Sigmoid colon (tissue), 7 donors: ENCODE measurements at places on chromosomes 16 and 17. TPM values are rescaled to one million over a fixed set of nuclear protein-coding genes. Genes with fewer than 3 reads are reported as not detected.
A peak's percentile ranks its signal among the peaks of the same experiment; 100 is the strongest.

DNA sequence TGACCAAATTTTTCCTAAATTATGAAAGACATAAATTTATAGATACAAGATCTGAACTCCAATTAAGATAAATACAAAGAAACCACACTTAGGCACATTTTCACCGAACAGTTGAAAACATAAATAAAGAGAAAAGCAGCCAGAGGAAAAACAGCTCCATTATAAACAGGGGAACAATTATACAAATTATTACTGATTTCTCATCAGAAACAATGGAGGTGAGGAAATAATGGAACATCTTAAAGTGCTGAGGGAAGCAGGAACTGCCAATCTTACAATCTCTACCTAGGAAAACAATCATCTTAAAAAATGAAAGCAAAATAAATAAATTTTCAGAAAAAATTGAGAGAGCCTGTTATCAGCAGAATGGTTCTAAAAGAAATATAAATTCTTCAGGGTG is 234.4 kb upstream of the PMFBP1 start:
- DNase-seq = no peak

DNA sequence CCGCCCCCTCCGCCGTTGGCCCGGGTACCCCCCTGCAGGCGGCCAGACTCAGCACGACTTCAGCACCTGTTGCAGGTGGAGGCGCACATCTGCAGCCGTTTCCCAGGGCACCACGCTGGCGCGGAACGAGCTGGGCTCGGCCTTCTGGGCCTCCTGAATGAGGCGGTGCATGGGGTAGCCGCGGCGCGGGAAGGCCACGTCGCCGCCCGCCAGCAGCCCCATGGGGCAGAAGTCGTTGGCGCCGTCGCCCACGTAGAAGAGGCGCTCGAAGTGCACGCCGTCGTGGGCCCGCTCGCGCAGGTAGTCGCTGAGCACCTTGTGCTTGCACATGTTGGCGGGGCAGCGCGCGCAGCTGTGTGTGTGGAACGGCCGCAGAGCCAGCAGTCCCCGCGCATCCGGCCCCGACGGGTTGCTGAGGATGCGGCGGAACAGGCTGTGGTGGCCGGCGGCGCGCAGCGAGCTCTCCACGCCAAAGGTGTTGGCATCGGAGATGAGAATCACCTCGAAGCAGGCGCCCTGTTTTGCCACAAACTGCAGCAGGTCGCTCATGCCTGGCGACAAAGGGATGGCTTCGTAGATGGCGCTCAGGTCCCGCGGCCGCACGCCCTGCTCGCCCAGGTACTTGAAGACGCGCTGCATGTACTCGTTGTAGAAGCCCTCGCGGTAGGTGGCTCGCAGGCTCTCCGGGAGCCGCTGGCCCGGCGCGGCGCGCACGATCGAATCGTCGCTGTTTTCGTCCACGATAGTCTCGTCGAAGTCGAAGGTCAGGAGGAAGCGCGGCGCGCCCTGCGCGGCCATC is 6.2 kb downstream of the PHOSPHO1 start:
- no peak for DNase-seq

- DNase-seq = no peak
Observed at GRCh38 chr17:62093188-62094155, 28.4 kb upstream of the MED13 start.

GRCh38 chr17:73420897-73421296 is 109.1 kb upstream of the CDC42EP4 start:
- peak; percentile 28 for DNase-seq

DNA sequence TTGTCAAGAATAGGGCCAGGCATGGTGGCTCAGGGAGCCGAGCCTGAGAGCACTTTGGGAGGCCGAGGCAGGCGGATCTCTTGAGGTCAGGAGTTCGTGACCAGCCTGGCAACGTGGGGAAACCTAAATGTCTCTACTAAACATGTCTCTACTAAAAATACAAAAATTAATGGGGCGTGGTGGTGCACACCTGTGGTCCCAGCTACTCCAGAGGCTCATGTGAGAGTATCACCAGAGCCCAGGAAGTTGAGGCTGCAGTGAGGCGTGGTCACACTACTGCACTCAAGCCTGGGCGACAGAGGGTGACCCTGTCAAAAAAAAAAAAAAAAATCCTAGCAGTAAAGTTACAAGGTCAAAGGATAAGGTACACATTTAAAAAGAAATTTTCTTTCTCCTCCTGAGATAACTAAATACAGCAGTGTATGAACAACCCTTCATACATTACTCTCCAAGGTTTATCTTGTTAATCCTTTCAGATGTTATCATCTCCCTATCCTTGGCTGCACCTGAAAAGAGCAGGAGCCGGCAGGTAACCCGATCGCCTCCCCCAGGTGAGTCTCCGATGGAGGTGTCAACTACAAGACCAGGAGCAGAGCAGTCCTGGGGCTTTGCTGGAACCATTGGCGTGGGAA is 122.3 kb downstream of the GOSR1 start:
- no peak for DNase-seq

KCNAB3 gene
- 0.66 TPM for total RNA-seq

SLC16A11 gene
- total RNA-seq = 0.33 TPM

- DNase-seq = no peak
Observed at GRCh38 chr17:67127925-67128324, 83.6 kb downstream of the CACNG1 start.

GRCh38 chr17:13917634-13918033 is 151.7 kb upstream of the COX10 start:
- DNase-seq = no peak
